ENCODE measurements at places on chromosomes 1 and 21.

GRCh38 chr1:199641531-199641930, 386.0 kb upstream of the NR5A2 start:
- DNase-seq: no peak

- DNase-seq: peak; percentile 69
Measured at GRCh38 chr1:160006312-160006940, 25.4 kb downstream of the PIGM start.

DNA sequence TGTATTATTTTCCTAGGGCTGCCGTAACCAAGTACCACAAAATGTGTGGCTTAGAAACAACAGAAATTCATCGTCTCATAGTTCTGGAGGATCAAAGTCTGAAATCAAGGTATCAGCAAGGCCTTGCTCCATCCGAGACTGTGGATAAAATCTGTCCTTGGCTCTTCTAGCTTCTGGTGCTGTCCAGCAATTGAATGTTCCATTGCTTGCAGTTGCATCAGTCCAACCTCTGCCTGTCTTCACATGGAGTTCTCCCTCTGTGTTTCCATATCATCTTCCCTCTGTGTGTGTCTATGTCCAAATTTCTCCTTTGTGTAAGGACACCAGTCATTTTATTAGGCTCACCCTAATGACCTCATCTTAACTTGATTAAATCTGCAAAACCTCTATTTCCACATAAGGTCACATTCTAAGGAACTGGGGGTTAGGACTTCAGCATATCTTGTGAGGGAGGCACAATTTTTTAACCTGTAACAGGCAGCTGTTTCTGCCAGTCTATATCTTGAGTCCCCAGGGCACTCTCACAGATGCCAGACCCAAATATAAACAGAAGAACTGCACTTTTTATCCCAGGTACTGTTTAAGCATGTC, 84.2 kb downstream of the ERG start:
- no peak for DNase-seq

DNA sequence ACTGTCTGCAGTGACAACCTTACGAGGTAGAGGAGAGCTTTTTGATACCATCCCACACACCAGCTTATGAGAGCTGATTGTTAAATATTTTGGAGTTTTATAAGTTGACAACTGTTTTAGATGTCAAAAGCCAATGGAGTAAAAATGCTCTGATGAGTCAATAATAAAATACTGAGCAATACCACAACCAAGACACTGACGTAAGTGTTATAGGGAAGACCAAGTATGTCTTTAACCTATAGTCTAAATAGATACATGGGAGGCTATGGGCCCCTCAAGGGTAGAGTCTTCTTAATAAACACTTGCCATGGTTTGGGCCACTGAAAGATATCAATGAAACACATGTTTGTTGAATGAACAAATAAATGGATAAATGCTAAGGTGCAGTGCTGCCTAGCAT, 49.2 kb downstream of the DUSP10 start:
- DNase-seq: no peak
